Naive thymus-derived CD4-positive, alpha-beta T cell (primary cell): ENCODE measurements at places on chromosomes 5 and 9.

DNA sequence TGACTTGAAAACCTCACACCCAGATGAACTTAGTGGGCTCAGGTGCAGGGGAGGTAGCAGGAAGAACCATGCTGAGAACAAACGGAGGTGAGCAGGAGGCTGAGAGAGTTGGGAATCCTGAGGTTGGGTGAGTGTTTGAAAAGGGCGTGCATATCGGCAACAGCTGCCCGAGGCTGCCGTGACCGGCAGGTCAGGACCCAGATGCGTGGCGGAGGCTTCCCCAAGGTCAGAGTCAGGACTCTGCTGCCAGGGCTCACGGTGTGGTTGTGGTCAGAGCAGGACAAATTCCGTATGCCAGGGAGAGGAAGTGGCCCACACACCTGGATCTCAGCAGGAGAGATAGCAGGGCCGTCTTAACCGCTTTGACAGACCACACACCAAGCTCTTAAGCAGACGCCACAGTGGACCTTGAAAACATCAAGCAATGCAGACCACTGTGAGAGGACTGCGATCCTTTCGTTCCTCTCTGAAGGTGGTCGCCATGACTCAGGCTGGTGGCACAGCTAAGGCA, 43.1 kb downstream of the ADAMTS16 start:
- DNase-seq: no peak

- no peak for DNase-seq
Observed at GRCh38 chr5:71475788-71476384, 20.4 kb downstream of the BDP1 start.

GRCh38 chr9:73683862-73684591, 532.4 kb downstream of the ANXA1 start:
- DNase-seq: no peak

GRCh38 chr5:3564827-3565518, 30.7 kb upstream of the IRX1 start:
- DNase-seq: no peak

DNA sequence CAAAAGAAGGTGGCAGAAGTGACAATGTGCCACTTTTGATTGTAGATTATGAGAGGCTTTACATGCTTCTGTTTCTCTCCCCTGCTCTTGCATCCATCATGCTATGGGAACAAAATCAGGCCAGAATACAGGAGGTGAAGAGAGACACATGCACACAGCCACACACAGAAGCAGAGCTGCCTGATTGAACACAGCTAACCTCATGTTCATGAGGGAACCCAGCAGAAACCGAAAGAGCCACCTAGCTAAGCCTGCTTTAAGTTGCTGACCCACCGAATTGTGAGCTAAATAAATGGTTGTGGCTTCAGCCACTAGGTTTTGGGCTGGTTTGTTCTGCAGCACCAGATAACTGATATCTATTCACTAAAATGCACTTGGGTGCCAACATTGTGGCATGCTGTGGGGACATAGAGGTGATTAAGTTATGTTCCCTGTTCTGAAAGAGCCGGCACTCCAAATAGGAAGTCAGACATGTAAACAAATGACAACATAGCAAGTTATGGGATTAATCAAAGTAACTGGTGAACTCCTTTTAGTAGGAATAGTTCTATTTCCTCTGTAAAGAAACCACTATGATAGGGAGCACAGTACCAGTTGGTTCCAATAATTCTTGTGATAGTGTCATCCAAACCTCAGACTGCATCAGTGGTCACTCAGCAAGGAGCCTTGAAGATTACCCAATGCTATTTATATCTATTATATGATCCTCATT, 93.6 kb upstream of the TNC start:
- no peak for DNase-seq

DNA sequence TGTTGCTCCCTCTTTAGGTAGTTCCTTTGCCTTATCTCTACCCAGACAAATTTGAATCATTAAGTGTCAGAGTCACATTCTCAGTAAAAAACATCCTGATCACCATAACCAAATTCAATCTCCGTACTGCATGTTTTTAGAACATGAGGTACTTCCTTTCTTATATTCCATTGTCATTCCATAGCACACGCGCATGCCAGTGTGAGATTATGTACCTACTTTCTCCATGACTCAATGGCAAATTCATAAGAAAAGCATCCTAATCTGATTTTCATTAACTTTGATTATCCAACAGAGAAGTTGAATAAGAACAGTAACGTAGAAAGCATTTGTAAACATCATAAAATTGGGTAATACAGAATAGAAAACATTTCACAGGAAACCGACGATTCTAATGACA, 1118.6 kb upstream of the CDH9 start:
- no peak for DNase-seq

- no peak for DNase-seq
Observed at GRCh38 chr5:129960831-129961230, 56.6 kb downstream of the CHSY3 start.

- DNase-seq: no peak
Observed at GRCh38 chr5:41312478-41313060, 99.2 kb upstream of the C6 start.

- DNase-seq: no peak
Observed at GRCh38 chr5:50766462-50766861, 100.0 kb downstream of the PARP8 start.

DNA sequence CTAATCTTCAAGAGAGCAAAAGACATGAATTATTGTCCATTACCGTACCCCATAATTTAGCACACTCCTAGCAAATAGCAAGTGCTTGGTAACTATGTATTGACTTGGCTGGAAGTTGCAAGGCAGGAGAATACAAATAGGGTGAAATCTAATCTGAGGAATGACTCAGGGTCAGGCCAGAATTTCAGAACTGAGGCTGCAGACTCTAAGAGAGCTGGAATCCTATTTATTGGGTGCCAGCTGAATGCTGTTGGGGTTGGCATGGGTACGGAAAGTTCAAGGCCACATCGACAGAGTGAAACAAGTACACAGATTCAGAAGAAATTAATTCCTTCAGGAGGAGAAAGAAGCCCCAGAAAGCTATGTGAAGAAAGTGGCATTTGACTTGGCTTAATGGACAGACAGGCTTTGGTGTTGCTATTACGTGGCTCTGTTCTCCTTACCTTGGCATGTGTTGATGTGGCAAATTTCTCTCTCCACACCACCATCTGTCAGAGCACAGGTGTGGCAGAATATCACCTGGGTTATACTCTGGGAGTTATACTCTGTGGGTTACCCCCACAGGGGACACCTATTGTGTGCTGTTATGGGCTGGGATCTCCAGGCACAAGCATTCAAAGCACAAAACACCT, 20.9 kb upstream of the ASTN2 start:
- DNase-seq: no peak

DNA sequence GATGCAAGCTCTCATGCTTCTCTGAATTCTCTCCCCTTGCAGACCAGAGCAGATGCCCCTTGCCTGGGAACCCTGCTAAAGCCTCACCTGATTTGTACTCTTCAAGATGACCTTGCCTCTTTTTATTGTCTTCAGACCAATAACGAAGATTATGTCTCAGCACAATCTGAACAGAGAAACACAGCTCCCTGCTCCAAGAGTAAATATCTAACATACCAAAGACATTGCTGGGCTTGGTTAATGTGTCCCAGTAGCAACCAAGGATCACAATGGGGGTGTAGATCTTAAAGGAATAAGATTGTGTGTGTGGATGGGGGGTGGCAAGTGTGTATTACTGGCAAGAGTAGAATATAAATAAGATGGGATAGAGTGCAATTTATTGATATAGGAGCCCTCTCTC, 67.6 kb upstream of the LHFPL2 start:
- no peak for DNase-seq

DNA sequence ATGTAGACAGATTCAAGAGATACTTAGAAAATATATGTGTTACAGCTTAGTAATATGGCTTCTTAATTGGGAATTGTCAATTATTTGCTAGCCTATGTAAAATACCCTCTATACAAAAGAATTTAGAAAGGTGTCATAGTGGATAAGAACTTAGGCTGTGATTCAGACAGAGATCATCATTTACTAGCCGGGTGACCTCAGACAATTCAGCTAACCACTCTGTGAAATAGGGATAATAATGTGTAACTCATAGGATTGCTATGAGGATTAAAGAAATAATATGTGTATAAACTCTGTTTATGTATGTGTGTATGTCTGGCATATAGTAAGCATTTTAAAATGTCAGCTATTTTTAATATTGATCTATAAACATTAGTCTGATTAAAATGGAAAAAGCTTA, 5.9 kb upstream of the LARS1 start:
- no peak for DNase-seq

GRCh38 chr9:37908698-37909186, 4.8 kb upstream of the SLC25A51 start:
- DNase-seq: no peak

- no peak for DNase-seq
Observed at GRCh38 chr5:22223079-22223478, 630.1 kb downstream of the CDH12 start.

DNA sequence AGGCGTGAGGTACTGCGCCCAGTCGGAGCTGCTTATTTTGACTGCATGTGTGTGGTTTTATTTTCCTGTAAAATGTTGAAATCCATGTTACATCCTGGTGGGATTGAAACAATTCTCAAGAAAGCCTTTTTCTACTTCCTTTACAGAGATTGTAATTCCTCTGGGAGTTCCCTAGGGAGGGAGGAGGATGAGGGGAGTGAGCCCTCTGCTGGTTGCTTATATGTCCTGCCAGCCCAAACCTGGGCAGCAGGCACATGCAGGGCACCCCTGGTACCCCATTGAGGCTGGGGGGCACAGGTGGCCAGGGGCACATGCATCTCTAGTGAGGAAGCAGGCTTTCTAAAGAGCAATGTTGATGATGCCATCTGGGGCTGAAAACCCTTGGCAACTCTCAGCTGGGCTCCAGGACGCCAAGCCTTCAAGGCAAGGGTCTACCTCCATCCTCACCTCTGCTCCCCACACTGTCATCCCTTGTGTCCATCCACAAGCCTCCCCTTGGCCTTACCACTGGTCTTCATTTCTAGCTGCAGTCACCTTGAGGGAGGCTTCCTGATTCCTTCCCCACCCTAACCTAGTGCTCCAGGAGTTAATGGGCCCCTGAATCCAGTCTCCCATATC, 84.7 kb upstream of the TNFSF8 start:
- DNase-seq: no peak

- no peak for DNase-seq
Observed at GRCh38 chr5:157888814-157889532, 30.0 kb upstream of the CLINT1 start.

DNA sequence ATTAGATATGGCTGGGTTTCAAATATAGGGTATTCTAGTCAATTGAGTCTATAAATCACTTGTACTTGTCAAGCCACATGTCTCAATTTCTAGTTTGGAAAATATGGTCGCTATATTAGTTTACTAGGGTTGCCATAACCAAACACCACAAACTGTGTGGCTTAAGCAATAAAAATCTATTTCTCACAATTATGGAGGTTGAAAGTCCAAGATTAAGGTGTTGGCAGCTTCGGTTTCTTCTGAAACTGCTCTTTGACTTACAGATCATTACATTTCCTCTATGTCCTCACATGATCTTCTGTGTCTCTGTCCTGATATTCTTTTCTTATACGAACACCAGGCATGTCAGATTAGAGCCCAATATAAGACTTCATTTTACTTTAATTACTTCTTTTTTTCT, 55.8 kb upstream of the BASP1 start:
- no peak for DNase-seq

- DNase-seq: no peak
Observed at GRCh38 chr9:36194326-36195000, 3.7 kb downstream of the CLTA start.

- no peak for DNase-seq
Observed at GRCh38 chr5:165304193-165304827, 1798.9 kb downstream of the MAT2B start.

- no peak for DNase-seq
Observed at GRCh38 chr9:123113185-123113584, 79.7 kb downstream of the GPR21 start.

- peak; percentile 10 for DNase-seq
Observed at GRCh38 chr5:31854181-31855133, 215.5 kb downstream of the PDZD2 start.

DNA sequence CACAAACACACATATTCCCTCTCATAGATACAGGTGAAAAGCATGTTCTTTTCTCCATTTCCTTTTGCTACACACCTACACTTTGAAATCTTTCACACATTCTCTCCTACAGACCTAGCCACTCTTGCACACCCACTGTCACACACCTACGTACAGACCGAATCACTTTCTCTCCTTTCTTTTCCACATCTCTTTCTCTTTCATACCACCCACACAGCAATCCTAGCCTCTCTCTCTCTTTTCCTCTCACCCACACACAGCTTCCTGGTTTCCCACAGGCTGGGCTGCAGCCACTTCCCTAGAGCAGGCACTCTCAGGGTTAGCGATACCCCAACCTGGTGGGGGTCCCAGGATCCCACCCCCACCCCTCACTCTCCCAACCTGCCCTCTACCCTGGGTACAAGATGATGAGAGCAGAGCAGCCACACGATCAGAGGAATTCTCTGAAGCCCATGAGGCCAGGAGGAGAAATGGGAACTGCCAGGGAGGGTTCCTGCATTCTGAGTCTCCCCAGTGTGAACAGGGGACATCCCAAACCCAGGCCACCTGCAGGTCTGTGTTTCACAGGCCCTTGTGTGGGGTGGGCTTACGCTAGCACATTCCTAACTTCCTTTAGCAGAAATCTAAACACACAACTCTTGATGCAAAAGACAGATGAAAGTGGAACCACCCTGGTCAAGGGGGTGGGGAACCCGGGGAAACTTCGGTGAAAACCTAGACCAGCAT, 17.1 kb upstream of the SYNPO start:
- no peak for DNase-seq

- DNase-seq: no peak
Observed at GRCh38 chr5:128284236-128284635, 200.7 kb downstream of the SLC12A2 start.

GRCh38 chr5:124764585-124764984, 18.1 kb upstream of the ZNF608 start:
- no peak for DNase-seq

GRCh38 chr5:145510324-145510723, 324.8 kb downstream of the PRELID2 start:
- DNase-seq: no peak

GRCh38 chr5:329768-330167, 8.3 kb downstream of the AHRR start:
- no peak for DNase-seq

DNA sequence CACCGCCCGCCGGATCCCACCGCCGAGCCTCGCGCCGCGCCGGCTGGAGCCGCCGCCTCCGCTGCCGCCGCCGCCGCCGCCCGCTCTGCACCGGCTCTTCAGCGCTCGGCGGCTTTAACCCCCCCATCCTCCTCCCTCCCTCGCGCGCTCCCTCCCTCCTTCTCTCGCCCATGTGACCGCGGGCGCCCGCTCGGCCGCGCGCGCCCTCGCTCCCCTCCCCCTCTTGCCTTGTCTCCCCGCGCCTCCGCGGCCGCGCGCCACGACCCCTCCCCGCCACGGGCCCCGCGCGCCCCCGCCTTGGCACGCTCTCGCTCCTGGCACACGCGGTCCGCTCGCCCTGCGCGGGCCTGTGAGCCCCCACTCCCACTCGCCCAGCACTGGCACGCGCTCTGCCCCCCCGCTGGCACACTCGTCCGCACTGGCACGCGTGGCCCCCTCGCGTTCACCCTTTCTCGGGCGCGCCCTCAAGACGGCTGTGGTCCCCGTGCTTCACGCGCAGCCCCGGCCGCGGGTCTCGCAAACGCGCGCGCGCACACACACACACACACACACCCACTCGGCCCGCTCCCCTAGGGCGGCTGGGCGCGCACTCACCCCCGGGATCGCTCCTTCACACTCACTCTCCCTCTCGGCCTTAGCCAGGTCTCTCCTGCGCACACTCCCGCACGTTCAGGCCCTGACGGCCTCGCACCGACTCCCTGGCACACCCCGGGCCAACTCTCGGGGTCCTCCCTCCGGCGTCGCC, at the start of gene CNTFR:
CNTFR (minus strand) TSS at position 89 of the 745 bp plus-strand sequence. CDS start 20,743 bp downstream, outside the sequence.
- DNase-seq: no peak

GRCh38 chr9:110173322-110173642, 34.7 kb downstream of the C9orf152 start:
- no peak for DNase-seq
